PC-9 (cell line): ENCODE measurements at places on chromosomes 6 and 20. TPM values are rescaled to one million over a fixed set of nuclear protein-coding genes. Genes with fewer than 3 reads are reported as not detected.

The VSTM2L gene
- 1.4 and 2.3 TPM in 2 replicates for total RNA-seq

The PRSS16 gene
- 32.3 and 32.5 TPM in 2 replicates for total RNA-seq

The ADTRP gene
- total RNA-seq, result 4.1 and 7.9 TPM in 2 replicates

The ACSS1 gene
- 12.8 and 12.9 TPM in 2 replicates for total RNA-seq

The EIF2S2 gene
- total RNA-seq, result 129 and 162 TPM in 2 replicates

The IPCEF1 gene
- total RNA-seq, result 0.28 and 0.57 TPM in 2 replicates

The PTPRT gene
- not detected in 2 replicates for total RNA-seq

The PPP1R3G gene
- total RNA-seq, result 1.1 and 1.4 TPM in 2 replicates

The LY6G5B gene
- 20.9 and 24.0 TPM in 2 replicates for total RNA-seq

The TFAP2D gene
- total RNA-seq, result not detected in 2 replicates

The ENPP4 gene
- 6.2 and 7.1 TPM in 2 replicates for total RNA-seq

The CLPSL2 gene
- 0.76 TPM in 1 of 2 replicates, not detected in the other for total RNA-seq

The BTNL2 gene
- not detected in 2 replicates for total RNA-seq

The NKX2-4 gene
- not detected in 2 replicates for total RNA-seq

The DEFB132 gene
- total RNA-seq, result not detected in 2 replicates

The IMPG1 gene
- total RNA-seq, result not detected in 2 replicates

The SYNGAP1 gene
- 13.6 and 17.7 TPM in 2 replicates for total RNA-seq

The CDH26 gene
- 0.68 and 1.1 TPM in 2 replicates for total RNA-seq

The PROKR2 gene
- not detected in 2 replicates for total RNA-seq

The GRM4 gene
- total RNA-seq, result not detected in 2 replicates

The AVP gene
- not detected in 2 replicates for total RNA-seq

The PRDM13 gene
- not detected in 2 replicates for total RNA-seq

The GABRR1 gene
- not detected in 2 replicates for total RNA-seq

The HRH3 gene
- not detected in 2 replicates for total RNA-seq

The FRS3 gene
- total RNA-seq, result 4.5 and 10.4 TPM in 2 replicates

The HS3ST5 gene
- total RNA-seq, result 0.09 and 0.30 TPM in 2 replicates

The HDAC2 gene
- total RNA-seq, result 129 and 131 TPM in 2 replicates

The SEMG1 gene
- total RNA-seq, result not detected in 2 replicates

The GPR6 gene
- total RNA-seq, result not detected in 2 replicates

The HTR1E gene
- total RNA-seq, result not detected in 2 replicates

The REM1 gene
- total RNA-seq, result not detected in 2 replicates

The CALHM4 gene
- total RNA-seq, result not detected in 2 replicates

The NKX2-2 gene
- total RNA-seq, result not detected in 2 replicates

The TCP11 gene
- total RNA-seq, result not detected in 2 replicates

The QKI gene
- 47.1 and 50.8 TPM in 2 replicates for total RNA-seq

The MROH8 gene
- total RNA-seq, result 3.3 TPM in 2 replicates

The FLOT1 gene
- total RNA-seq, result 225 and 234 TPM in 2 replicates

The ENPP3 gene
- total RNA-seq, result not detected in 2 replicates

The UST gene
- total RNA-seq, result 3.9 and 4.2 TPM in 2 replicates

The VGLL2 gene
- not detected in 2 replicates for total RNA-seq

The OR12D3 gene
- total RNA-seq, result not detected in 2 replicates

The OR2J3 gene
- total RNA-seq, result not detected in 2 replicates
